ENCODE measurements at places on chromosomes 5 and 9.

DNA sequence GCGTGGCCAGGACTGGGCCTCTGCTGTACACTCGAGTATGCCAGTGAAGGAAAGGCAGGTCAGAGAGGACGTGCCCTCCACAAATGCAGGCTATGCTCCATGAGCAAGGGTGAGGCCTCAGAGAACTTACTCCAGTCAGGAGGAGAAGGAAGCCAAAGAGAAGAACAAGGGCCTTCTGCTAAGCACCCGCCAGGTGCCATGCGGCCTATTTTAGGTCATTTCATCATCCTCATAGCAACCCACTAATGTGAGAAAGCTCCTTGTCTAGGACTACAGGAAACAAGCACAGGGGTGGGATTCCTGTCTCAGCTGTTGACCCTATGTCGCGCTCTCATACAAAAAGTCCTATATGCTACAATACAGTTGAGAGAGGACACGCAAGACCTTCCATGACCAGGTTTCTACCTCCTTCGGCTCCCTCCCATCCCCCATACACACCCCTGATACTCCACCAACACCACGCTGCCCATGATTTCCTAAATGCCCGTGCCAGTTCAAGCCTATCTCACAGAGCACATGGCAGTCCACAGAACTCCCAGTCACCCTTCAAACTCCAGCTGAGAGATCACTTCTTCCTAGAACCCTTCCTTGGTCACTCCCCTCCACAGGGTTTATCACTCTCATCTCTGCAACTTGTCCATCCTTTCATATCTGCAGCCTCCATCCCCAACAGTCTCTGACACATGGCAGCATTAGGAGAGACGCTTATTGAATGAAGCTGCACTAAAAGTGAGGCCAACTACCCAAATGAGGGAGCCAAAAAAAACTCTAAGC, 26.8 kb downstream of the PSMB7 start:
- DNase-seq = no peak

DNA sequence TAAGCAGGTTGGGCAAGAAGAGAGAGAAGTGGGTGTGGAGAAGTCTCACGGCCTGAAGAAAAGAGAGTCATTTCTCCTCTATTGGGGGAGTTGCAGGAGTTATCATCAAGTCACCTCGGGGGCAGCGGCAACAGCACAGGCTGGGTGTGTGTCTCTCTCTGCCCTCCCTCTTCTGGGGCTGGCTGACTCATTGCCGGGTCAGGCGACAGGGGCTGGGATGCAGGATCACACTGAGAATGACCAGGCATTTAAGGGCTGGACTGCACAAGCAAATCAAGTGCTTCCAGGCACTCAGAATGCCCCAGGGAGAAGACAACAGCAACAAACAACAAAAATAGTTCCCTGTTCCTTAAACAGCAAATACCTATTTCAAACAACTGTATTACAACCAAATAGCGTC, 6.3 kb upstream of the EQTN start:
- DNase-seq = no peak

DNA sequence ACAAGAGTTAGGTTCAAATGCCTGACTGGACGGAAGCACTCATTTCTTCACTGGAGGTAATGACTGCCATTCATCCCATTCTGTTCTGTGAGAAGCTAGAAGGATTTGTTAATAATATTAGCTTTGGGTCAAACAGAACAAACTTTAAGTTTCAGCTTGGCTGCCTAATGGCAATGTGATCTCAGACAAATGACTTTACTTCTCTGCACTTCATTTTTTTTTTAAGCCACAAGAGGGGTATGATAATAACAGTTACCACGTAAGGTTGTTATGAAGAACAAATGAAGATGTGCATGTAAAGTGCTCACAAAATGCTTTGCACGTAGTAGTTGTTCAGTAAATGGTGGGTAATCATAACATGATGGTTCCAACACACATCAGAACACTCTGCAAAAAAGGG, 199.4 kb downstream of the PAPPA start:
- no peak for DNase-seq

GRCh38 chr9:125966959-125967711, 220.0 kb downstream of the PBX3 start:
- DNase-seq = no peak

GRCh38 chr9:137816531-137817235, 60.9 kb upstream of the CACNA1B start:
- no peak for DNase-seq

DNA sequence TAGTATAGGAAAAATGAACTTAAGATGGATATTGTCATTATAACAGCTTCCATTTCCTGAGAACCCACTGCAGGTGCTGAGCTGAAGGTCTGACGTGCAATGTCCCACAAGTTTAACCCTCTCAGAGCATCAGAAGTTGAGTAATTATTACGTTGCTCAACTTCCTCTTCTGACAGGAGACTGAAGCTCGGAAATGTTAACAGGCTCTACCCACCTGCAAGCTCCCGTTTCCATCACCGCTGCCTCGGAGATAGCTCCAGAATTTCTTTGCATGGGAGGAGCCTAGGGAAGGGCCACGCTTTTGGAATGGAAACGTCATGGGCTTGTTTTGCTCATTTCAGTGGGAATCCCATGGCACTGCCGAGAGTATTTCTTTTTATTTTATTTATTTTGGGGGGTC, 1.0 kb upstream of the NTMT1 start:
- DNase-seq = peak; percentile 63

DNA sequence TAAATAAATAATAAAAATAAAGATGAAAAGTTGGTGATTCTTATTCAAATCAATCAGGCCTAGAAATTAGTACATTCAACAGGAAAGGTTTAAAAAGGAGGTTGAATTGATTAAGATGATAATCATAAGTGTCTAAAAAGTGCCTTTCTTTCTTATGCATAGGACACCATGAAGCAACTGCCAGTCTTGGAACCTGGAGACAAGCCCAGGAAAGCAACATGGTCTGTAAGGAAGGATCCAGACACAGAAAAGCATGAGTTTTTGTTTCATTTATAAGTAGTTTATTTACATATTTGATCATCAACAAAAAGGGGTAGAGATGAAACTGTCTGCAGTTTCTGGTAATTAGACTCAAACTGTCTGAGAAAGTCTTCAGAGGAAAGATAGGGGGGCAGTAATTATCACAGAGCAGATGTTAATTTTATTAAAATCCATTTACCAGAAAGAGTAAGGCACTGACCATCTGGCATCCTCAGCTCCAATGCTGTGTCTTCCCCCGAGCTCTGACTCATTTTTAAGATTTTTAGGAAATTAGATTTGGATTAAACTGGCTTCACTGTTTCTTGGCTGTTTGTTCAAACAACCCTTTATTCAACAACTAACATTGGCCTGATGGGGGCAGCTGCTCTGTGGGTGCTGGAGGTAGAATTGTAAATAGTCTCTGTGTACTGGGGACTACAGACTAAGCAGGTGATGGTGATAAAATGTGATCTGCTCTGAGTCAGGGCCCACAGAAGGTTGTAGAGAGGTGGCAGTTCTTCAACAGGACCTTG, 2.7 kb downstream of the RABEPK start:
- DNase-seq = no peak

- DNase-seq = no peak
Measured at GRCh38 chr5:56159521-56159947, 73.6 kb downstream of the ANKRD55 start.
